AG08395 (cell line): ENCODE measurements at places on chromosomes 1 and 21.

DNA sequence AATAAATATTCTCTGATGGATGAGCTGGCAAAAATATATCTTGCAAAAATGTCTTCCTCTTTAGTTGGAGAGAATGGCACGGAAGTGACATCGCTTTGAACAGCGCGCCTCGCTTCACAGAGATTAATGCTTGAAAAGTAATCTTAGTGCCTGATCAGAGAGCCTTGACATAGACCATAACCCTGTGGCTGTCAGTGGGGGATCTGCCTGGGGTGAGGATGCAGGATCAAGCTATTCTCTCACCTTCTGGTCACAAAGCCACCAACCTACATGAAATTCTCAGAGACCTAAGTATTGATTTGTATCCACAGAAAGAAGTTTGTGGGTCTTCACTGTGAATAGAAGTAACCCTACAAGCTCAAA lies 492.6 kb downstream of the LMO4 start:
- no peak for DNase-seq

GRCh38 chr1:45370575-45370974 lies 30.3 kb upstream of the MUTYH start:
- DNase-seq: no peak

- DNase-seq: no peak
Observed at GRCh38 chr1:204134103-204134502, 17.7 kb downstream of the ETNK2 start.

DNA sequence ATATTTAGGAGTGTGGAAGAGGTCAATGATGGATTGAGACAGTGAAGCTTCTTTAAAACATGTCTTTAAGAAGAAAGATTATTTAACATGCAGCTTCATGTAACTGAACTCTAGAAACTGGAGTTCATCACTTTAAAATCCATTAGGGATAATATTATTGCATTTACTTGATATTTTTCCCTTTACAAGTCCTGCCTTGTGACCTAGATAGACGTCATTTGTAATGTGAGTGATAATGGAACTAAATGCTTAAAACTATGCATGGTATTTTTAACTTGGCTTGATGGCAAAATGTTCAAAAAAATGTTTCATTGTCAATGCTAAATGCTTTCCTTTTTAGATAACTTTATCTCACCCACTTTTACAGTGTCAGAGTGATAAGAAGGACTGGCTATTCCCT lies 723.7 kb downstream of the RWDD3 start:
- no peak for DNase-seq

- no peak for DNase-seq
Observed at GRCh38 chr1:228851193-228851592, 115.9 kb downstream of the RHOU start.

DNA sequence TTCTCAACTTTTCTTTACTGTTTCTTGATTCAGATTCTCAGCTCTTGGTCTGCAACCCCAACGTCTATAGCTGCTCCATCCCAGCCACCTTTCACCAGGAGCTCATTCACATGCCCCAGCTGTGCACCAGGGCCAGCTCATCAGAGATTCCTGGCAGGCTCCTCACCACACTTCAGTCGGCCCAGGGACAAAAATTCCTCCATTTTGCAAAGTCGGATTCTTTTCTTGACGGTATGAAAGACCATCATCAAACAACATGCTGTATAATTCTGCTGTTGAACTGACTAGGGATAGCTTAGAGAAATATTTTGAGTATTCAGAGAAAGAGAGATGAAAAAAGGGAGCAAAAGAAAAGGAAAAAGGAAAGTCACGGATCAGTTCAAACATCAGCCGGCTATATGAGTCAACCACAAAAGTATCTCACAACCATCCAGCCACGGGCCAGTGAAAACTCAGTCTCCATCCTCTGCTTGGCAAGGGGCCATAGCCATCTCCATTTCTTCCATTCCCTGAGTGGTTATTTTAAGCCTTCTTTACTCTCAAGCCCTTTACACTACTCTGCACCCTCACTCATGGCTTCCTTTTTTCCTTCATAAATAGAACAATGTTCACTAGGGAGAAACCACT lies 14.1 kb downstream of the DNASE2B start:
- no peak for DNase-seq

DNA sequence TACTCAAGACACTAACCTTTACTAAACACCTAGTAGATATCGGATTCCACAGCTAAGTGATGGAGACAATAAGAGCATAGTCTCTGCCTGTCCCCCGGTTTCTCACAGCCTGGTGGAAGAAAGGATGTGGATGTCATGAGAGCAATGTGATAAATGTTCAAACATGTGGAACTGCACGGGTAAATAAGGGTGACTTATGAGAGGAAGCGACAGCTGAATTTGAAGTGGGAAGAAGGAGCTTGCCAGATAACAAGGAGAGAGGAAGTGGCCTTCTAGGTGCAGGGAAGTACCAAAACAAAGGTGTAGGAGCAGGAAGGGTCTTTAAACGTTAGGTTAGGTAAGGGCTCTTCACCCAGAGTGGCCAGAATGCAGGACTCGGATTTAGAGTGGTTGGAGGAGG lies 178.6 kb upstream of the NRIP1 start:
- DNase-seq: no peak

GRCh38 chr1:3790952-3791351 lies 5.3 kb downstream of the LRRC47 start:
- DNase-seq: no peak

GRCh38 chr21:40640266-40640789 lies 206.6 kb downstream of the DSCAM start:
- DNase-seq: no peak

DNA sequence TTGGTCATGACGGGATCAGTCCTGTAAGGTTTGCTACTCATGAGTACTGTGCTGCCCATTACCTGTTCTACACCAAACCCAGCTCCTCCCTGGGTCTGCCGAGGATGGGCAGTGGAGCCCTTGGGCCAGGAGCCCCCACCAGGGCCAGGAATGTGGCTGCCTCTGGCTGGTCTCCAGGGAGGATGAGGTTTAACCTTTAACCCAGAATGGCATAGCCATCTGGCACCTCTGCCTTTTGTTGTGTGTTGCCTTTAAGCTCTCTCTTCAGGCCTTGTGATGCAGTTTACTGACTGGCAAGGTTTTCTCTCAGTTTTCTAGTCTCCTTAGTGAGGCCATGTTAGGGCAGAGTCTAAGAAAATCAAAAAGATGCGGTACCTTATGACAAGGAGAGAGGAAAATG lies 38.6 kb downstream of the SIPA1L2 start:
- no peak for DNase-seq

- no peak for DNase-seq
Observed at GRCh38 chr1:75342786-75343185, 208.6 kb downstream of the LHX8 start.

- DNase-seq: peak; percentile 43
Observed at GRCh38 chr1:159790237-159790917, 9.6 kb downstream of the DUSP23 start.

DNA sequence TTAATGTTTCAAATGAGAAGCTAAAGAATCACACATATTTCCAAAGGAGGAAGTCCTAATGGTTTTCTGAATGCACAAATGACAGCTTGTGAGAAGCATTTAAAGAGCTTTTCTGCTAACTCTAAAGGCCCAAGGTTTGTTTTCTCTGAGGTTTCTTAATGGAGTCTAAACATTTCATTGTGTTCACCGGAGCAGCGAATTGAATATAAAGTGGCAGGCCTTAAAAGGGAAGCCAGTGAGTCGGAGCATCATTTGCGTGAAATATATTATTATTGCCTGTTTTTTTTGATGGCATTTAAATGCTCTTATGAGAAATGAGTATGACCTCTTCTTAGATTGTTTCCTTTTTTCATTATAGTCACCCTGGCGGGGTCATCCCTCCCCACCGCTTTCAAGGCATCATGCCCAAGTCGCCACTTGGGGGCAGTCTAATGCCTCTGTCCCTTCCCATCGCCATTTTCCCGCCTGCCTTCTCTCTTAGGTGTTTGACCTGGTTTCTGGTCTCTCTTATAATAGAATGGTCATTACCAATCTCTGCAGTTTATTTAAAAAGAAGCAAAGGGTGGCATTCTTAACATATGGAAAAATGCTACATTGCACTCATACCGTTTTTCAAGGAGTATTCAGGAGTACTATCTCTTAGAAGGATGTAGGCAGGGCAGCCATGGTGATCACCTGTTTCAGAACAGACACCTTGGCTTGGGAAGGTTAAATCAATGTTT lies 25.3 kb upstream of the OVAAL start:
- peak; percentile 67 for DNase-seq

- DNase-seq: no peak
Observed at GRCh38 chr1:96515925-96516324, 205.7 kb upstream of the PTBP2 start.

GRCh38 chr1:182446033-182446669 lies 3.8 kb upstream of the RGSL1 start:
- peak; percentile 63 for DNase-seq

- no peak for DNase-seq
Observed at GRCh38 chr1:60224523-60224922, 151.0 kb upstream of the C1orf87 start.

- no peak for DNase-seq
Observed at GRCh38 chr1:154759196-154759595, 110.9 kb downstream of the KCNN3 start.

DNA sequence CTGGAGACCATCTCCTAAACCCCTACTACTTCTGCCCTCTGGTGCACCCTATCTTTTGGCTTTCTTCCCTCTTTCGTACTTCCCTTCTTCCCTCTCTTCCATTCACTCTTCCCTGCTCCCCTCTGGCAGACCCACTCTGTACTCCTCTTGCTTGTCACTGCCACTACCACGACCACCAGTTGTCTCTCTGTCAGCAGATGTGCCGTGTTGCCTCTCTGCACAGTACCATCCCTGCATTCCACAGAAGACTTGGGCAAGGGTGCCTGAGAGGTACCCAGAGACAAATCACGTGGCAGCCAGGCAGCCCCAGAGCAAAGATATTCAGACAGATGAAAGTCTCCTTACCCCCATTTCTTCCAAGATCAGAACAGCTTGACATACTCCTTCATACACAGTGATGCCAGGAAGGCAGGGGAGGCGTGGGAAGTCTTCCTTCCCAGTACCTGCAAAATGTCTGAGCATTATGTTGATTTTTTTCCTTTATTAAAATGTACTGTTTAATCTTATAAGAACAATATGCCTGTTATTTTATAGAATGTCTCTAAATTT lies 15.0 kb downstream of the CAMSAP2 start:
- no peak for DNase-seq

DNA sequence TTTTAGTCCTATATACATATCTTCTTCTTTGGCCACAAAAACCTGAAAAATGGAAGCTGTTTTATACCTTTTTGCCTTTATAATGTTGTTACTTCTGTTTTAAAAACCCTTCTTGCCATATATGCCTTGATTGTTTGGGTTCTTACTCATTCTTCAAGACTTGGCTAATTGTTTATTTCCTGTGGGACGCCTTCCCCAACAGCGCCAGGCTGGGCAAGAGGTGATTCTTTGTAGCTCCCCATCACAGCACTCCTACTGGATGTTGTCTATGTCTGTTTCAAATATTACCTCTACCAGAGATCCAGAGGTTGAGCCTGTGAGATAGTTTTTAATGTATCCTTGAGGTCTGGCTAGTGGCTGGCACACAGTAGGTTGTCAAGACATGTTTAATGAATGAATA lies 73.2 kb upstream of the CYP2J2 start:
- DNase-seq: no peak

GRCh38 chr1:147167365-147167764 lies 4.9 kb downstream of the PRKAB2 start:
- peak; percentile 92 for DNase-seq

DNA sequence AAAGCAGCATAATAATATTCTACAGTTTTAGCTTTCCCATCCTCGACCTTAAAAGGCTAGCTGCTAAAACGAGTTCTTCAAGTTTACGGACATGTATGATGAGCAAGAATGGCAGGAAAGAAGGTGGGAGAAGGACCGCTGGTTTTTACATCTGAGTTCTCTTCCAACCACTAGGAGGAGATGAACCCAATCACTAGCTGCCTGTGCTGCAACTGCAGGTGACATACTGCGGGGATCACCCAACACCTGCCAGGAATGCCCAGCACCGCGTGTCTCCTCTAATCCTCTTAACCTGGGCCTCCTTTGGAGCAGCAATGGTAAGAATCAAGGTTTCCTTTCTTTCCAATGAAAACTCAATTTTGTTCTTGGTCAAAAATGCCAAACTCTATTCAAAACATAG lies 23.5 kb downstream of the TOR3A start:
- no peak for DNase-seq

DNA sequence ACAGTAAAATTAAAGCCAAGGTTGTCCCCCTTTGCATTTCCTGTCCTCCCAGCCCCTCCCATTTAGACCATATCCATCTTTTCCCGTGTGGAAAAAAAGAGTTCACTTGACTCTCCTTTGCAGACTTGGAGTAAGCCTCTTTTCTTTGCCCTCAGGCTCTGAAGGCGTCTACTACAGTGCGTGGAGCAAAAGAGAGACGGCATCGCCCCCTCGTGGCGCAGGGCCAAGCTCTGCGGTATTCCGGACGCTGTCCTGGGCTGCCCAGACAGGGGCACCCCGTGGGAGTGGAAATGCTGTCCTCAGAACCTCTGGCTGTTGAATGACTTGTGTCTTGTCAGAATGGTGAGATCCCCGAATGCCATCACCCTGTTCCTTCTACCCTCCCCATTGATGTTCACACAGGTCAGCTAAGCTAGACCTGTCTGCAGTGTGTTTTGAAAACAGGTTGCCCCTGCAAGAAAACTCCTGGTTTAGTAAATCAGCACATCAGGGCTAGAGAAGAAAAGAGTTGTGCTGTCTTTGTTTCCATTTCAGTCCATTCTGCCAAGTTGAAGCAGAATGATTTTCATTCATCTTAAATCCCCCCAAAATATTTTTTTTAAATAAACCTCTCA lies 12.3 kb upstream of the GJA8 start:
- peak; percentile 39 for DNase-seq

- DNase-seq: no peak
Observed at GRCh38 chr1:86706018-86706635, 1.8 kb downstream of the SH3GLB1 start.

GRCh38 chr1:226610671-226611070 lies 62.1 kb downstream of the STUM start:
- no peak for DNase-seq

GRCh38 chr1:84693005-84693404 lies 2.7 kb upstream of the SSX2IP start:
- DNase-seq: no peak

- no peak for DNase-seq
Observed at GRCh38 chr1:68955424-68955823, 458.5 kb upstream of the DEPDC1 start.
